ENCODE measurements at places on chromosomes 1 and 21.
A peak's percentile ranks its signal among the peaks of the same experiment; 100 is the strongest.

GRCh38 chr1:159714529-159714928 is at the start of gene CRP:
TSS of gene CRP (minus strand) at chr1:159714589. CDS start at chr1:159714485, 104 bp downstream.
- DNase-seq = no peak

DNA sequence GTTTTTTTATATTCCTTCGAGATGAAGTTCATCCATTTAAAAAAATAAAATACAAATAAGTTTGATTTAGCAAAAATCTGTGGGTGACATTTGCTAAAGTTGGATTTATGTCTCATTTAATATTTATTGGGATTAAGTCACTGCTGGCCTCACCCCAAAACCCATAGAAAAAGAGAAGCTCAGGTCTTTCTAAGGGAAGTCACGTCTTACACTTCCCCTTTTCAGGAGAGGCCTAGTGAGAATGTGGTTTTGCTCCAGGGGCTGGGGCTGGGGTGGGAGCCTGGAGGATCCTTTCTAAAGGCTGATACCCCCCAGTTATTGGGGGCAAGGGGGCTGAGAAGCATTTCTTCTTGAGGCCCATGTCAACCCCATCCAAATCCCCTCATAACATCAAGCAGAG is 300.3 kb downstream of the DSCAM start:
- no peak for DNase-seq

DNA sequence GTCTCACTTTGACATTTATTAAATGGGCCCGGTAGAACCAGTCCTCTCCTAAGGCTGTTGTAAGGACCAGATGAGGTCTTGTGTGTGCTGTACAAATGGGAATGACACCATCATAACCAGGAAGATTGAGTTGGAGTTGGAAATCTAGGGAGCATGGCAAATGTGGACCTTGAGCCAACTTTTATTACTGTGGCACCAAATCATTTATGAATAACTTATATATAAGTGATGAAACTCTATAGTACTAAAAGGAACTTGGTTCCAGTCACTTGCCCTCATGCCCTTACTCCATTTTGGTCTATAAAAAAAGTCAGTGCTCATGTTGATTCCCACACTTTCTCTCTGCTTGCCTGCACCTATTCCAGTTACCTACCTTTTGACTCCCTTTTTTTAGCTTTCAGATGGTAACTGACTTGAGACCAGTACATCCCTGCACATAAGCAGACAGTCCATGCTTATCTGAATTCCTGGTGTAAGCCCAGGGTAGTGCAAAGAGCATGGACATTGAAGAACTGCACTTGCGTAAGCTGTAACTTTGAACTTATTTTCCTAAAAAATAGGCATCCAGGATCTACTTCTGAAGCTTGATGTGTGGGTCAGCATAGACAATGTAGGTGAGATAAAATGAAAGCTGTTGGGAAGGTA is 210.6 kb downstream of the PBX1 start:
- no peak for DNase-seq

- no peak for DNase-seq
Observed at GRCh38 chr1:243558576-243558975, 291.5 kb downstream of the AKT3 start.

DNA sequence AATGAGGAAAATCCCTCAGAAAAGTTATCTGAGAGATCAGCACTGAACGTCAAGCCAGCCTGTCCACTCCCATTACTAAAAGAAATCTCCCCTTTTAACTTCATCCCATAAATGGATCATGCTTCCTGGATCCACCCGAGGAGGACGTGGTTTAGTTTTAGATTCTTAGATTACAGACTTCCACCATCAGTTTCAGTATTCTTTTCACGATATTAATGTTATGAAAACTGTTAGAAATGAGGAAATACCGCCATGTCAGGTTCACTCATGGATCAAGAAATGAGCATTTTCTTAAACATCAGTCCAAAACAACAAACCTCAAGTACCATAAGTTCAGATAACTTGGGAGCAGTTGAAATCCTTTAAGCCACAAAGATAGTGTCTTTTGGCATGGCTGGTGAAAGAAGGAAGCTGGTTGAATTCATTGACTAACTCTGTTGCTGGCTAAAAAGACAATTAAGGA is 49.8 kb downstream of the NFIA start:
- DNase-seq = no peak

- no peak for DNase-seq
Observed at GRCh38 chr1:32960819-32961355, 3.7 kb downstream of the RNF19B start.

GRCh38 chr1:54273795-54274163 is 73.8 kb downstream of the MRPL37 start:
- no peak for DNase-seq

DNA sequence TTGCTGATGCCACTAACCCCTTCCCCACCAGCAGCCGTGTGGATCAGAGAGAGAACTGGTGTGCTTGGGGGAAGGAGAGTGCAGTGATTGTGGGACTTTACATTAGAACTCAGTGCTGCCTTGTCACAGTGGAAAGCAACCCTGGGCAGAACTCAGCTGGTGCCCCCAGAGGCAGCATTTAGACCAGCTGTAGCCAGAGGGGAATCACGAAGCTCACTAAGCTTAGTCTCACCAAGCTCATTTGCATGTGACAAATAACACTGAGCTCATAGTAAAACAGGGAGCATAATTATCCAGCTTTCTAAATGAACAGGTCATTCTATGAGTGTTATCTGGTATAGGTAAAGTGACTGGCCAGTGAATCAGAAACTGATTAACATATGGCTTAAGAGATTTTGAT is 9.8 kb upstream of the SMAP2 start:
- DNase-seq = no peak

DNA sequence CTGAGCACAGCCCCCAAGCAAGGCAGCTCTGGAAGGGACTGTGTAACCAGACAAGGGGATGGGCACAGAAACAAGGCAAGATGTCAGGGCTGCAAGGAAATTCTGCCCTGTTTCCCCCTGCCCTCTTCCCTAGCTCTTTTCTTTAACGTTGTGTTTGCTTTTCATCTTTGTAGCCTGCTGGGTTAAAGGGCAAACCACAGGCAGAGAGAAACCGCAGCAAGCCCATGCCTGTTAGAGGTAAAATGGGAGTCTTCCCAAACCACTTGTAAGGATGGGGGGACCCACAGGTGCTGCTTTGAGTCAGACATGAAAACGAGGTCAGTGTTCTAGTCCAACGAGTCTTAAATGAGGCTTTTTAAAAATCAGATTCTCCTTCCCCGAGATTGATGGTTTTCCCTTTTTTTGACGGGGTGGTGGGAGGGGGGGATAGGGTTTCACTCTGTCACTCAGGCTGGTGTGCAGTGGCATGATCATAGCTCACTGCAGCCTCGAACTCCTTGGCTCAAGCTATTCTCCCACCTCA is 13.3 kb downstream of the TGFBR3 start:
- no peak for DNase-seq

DNA sequence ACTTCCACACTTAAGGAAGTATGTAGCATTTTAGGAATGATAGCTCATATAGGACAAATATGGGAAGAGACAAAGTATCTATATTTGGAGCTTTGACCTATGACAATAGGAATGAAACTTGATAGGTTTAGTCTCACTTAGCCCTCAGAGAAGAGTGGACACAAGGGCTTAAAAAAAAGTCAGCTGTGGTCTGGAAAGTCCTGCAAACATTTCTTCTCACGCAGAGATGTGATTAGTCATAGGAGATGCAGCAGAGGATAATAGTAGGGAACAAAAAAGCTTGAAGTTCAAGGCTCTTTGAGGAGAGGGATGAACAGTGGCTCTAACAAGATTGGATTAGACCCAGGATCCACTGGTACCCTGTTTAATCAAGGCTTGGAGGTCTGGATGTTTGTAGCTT is 14.8 kb upstream of the RNF220 start:
- no peak for DNase-seq

DNA sequence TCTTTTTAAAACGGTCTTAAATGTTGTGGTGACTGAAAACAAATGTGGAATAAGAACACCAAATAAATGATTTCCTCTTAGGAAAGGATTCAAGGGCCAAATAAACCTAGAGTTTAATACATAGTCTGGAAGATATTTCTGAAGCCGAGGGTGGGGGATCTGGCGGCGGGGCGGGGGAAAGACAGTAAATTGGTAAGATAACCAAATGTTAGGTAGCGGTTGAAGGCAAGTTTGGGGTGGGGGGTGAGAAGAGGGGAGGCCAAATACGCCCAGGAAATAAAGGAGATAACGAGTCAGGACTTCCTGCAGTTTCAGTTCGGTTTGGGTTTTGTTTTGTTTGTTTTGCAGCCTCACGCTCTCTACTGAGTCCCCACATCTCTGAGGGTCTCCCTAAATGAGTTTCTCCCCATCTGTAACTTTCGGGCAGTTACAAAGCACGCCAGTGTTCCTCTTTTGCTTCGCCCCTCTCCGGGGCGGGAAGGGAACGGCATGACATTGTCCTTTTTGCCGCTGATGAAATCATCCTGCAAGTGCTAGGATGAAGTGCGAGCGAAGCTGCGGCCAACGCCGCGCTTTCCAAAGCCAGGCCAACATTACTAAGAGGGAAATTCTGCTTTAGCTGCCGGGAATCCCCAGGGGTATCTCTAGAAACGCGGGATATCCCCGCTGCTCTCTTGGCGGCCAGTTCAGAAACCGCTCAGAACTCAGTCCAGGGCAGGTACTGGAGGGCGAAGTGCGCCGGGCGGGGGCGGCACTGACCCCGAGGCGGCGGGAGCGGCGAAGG is 844 bp downstream of the NIBAN1 start:
- DNase-seq = peak; percentile 40

- DNase-seq = no peak
Observed at GRCh38 chr1:115219927-115220326, 118.1 kb downstream of the NGF start.

DNA sequence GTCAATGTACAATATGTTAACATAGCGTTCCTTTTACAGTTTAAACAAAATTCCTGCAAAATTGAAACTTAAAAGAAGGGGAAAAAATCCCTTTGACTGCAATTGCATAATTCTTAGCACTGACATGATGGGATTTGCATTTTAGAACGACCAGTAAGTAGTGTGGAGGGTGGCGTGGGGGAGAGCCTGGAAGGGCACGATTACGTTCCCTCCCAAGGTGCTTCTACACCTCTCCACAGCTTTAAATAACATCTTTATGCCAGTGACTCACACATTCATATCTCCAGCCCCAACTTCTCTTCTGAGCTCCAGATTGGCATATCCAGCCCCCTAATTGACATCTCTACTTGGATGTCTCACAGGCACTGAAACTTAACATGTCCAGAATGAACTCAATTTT is 64.3 kb downstream of the OLFML3 start:
- no peak for DNase-seq

- DNase-seq = no peak
Observed at GRCh38 chr1:15038232-15039016, 115.1 kb upstream of the TMEM51 start.
